ENCODE measurements at places on chromosomes 5 and 9. TPM values are rescaled to one million over a fixed set of nuclear protein-coding genes. Genes with fewer than 3 reads are reported as not detected.

The JMY gene
- total RNA-seq: 3.3 TPM

The DMRT3 gene
- not detected for total RNA-seq

The PCDHAC1 gene
- total RNA-seq: 1.1 TPM

The TAF11L5 gene
- not detected for total RNA-seq

The IL7R gene
- 0.79 TPM for total RNA-seq

The LCN10 gene
- not detected for total RNA-seq

The JAKMIP2 gene
- total RNA-seq: not detected

The AGXT2 gene
- total RNA-seq: not detected

The C9orf153 gene
- not detected for total RNA-seq

The CDC20B gene
- total RNA-seq: 0.16 TPM

The LCN6 gene
- not detected for total RNA-seq

The IL5 gene
- not detected for total RNA-seq

The PIP5K1B gene
- total RNA-seq: not detected

The UNC5A gene
- 0.23 TPM for total RNA-seq

The DAB2IP gene
- total RNA-seq: 11.5 TPM

The CNTNAP3 gene
- 9.6 TPM for total RNA-seq

The APBA1 gene
- total RNA-seq: 0.10 TPM

The LIFR gene
- 4.9 TPM for total RNA-seq

The ARL10 gene
- 1.7 TPM for total RNA-seq

The TAF11L3 gene
- total RNA-seq: not detected

The LVRN gene
- total RNA-seq: not detected

The CCDC152 gene
- total RNA-seq: not detected

The RAI14 gene
- total RNA-seq: 94.5 TPM

The N4BP3 gene
- total RNA-seq: 1.2 TPM

The TSLP gene
- not detected for total RNA-seq

The PCDHGA9 gene
- not detected for total RNA-seq

The IGIP gene
- total RNA-seq: 0.96 TPM

The ENTREP1 gene
- total RNA-seq: 0.48 TPM

All from A549 treated with CpdA at 1 μM for 4 hours (cell line).